ENCODE measurements at places on chromosomes 4 and X.
A peak's percentile ranks its signal among the peaks of the same experiment; 100 is the strongest.

DNA sequence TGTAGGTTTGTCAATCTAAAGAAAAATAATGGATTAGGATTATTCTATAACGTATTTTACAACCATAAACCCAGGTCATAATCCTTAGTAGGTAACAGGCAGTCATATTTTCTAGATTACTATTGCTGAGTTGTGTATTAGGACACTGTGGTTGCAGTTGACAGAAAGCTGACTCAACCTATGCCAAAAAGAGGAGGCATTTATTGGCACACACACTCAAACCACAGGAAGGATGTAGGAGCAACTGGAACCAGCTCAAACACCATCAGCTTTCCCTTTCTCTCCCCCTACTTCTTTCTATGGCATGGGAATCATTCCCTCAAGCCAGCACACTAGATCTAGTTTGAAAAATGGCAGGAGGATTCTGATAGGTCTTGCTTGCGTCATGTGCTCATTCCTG, 136.4 kb upstream of the FAM9C start:
- no peak for DNase-seq

- DNase-seq, result no peak
These were observed 20.6 kb upstream of the MAML3 start for GRCh38 chr4:140174543-140174942.

- DNase-seq, result no peak
These were observed 174.8 kb upstream of the NPY2R start for GRCh38 chr4:155033604-155034003.

GRCh38 chr4:93654211-93654610, 174.3 kb upstream of the ATOH1 start:
- DNase-seq, result no peak

DNA sequence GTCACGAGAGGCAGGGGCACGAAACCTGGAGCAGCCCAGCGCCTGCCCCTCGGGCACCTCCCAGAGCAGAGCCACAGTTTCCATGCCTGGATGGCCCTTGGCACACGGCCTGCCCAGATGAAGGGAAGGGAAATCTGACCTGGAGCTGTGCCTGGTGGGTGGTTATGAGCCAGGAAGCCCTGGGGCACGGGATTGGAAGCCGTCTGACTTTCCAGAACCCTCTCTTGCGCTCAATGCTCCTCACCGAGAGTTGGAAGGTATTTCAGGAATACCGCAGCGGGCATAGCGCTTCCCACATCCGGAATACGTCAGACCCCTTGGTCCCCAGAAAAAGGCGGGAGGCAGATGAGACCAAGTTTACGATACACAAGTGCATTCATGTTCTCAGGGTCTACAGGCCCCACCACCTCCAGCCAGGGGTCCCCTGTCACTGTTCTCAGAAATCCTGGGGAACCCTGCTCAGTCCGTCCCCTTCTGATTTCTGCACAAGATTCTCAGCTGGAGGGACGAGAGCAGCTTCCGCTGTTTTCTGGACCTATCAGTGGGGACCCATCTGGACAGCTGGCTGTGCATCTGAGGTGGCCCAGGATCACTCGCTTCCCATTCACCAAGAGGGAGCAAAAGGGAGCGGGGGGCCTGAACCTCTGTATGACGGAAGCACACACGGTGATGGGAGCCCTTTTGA, 172.9 kb downstream of the AFAP1 start:
- peak; percentile 35 for DNase-seq

DNA sequence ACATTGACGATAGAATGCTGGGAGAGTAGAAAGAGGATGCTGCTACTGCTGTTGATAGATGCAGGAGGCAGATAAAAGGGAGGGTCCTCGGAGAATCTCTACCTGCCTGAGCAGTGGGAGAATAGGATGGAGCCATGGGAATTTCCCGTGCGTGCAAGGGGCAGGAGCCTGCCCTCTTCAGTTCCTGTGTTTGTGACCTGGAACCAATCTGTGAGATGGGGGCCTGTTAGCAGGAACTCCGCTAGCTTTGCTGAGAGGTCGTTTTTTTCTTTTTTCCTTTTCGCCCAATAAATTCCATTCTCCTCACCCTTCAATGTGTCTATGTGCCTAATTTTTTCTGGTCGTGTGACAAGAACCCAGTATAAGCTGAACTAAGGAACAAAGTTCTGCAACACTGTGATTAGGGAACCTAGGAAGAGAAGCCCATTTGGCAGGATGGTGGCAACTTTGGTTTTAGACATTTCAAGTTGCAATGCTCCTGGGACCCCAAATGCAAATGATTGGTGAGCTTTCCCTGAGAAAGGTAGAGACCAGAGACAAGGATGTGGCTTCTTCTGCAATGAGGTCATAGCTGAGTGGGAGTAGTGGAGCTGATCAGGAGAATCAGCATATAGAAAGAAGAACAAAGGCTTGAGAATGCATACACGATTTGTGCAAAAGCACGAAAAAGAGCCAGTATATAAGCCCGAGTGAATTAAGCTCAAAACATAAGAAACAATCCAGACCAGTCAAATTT, 23.9 kb downstream of the SLC39A8 start:
- DNase-seq, result no peak

GRCh38 chr4:88533937-88534750, 10.6 kb upstream of the PYURF start:
- DNase-seq, result peak; percentile 79

DNA sequence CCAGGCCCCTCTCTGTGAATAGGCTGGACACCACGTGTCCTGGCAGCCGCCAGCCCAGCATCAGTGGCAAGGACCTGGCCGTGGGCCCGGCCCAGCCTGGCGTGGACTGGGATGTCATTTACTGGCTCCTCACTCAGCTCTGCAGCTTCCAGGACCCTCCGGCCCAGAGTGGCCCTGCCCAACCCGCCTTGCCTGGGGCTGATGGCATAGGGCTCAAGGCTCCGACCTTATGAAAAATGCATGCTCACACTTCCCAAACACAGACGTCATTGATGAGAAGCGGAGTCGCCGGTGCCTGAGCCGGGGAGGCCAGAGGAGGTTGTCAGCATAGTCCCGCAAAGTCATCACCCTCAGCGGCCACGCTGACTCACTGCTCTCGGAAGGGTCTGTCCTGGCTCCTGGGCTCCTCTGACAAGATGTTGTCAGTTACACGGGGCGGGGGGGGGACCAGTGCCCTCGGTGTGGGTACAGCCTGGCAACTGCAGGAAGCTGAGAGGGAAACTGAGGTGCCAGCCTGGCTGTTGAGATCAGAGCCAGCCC, 14.3 kb downstream of the CFAP99 start:
- DNase-seq, result no peak

- DNase-seq, result no peak
These were observed 139.9 kb downstream of the ZNF518B start for GRCh38 chr4:10317345-10317744.

DNA sequence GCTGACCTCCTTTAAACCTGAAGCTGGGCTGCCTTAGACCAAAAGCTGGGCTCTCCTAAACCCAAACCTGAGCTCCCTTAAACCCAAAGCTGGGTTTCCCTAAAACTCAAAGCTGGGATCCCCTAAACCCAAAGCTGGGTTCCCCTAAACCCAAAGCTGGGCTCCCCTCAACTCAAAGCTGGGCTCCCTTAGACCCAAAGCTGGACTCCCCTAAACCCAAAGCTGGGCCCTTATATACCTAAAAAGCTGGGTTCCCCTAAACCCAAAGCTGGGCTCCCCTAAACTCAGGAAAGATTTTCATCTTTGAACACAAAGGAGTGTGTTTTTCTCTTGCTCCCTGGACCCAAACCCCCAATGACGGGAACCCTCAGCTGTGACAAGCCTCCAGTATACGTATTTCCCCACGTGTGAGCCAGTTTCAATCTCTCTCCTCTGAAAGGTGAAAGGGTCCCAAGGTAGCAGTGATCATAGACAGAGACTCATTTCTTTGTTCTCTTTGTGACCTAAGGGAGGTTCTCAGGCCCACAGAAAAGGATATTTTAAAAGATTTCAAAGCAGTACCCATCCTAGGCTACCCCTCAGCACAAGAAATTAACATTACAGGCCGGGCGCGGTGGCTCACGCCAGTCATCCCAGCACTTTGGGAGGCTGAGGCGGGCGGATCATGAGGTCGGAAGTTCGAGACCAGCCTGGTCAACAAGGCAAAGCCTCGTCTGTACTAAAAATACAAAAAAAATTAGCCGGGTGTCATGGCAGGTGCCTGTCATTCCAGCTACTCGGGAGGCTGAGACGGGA, 31.3 kb upstream of the ASMTL start:
- DNase-seq, result no peak

DNA sequence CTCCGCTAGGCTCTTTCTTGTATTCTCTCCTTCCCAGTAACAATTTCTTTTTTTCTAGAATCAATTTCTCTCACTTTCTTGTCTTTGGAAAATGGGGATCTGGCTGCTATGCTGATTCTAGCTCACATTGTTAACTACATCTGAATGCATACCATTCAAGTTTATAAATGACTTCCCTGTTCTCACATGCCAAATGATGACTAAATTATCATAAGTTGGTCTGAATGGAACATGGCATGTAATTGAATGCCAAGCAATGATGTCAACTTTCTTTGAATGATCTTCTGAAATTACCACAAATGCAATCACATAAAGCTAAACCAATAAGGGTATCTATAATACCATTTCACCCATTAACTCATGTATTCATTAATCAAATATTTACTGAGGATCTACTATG, 2.7 kb upstream of the ITM2A start:
- DNase-seq, result no peak

DNA sequence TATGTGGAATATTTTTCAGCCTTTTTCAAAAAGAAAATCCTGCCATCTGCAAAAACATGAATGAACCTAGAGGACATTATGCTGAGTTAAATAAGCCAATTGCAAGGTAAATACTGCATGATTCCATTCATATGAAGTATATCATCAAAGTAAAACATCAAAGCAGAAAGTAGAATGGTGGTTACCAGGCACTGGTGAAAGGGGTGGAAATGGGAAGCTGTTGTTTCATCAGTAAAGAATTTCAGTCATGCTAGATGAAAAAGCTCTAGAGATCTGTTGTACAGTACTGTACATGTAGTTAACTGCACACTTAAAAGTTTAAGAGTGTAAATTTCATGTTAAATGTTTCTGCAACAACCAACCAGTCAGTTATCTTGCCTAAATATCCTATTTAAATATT, 196.8 kb upstream of the ADGRL3 start:
- no peak for DNase-seq

DNA sequence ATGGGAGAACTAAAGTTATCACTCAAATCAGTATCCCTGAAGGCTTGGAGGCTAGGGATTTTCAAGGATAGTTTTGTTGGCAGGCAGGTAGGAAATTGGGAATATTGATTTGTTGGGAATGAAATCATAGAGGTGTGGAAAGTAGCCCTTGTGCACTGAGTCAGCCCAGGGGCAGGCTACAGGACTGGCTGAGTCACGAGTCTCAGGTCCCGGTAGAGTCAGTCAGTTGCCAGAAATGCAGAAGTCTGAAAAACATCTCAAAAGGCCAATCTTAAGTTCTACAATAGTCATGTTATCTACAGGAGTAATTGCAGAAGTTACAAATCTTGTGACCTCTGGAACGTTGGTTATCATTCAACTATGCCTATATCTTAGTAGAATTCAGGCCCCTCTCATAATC, 153.1 kb downstream of the GC start:
- no peak for DNase-seq

DNA sequence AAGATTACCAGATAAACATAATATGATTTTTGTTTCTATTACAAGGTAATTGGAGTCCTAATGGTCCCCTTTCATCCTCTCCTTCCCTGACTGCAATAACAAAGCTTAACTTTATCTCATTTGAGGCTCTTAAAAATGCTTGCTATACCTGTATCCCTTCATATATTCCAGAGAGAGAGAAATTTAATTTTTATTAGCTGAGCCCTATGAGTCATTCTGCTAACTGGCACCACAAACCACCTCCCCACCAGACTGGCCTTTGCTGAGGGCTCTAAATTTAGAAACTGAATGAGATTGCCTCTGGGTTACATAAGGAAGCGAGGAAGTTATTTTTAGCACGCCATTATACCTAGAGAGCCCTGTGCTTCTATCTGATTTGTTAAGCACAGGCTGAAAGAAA, 27.4 kb downstream of the CBLL2 start:
- peak; percentile 62 for DNase-seq

GRCh38 chr4:1098311-1098925, 14.9 kb downstream of the RNF212 start:
- DNase-seq, result no peak

DNA sequence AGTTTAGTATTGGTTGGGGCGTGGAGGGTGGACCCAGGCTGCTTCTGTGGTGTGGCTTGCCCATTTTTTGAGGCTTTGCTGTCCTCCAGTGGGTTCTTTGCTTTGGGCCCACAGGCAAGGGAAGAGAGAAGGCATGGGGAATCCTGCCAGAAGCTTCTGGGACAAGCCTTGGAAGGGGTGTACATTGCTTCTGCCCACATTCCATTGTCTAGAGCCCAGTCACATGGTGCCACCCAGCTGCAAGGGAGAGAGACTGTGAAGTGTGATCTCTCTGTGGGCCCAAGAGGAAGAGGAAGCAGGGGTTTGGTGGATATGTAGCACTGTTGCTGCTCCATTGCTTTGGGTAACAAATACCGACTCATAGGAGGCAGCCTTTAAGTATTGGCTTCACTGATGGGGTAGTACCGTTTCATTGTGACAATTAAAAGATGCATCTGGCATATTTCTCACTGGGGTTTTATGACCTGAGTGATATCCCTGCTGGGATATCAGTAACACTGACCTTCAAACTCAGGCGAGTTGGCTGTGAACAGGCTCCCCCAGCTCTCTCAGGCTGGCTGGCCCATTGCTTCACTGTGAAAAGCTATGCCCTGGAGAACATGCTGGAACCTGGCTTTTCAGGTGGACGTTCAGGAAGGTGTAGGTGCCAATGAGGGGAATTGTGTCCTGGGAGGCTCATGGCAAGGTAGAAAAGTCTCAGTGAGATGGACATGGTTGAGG, 85.9 kb downstream of the CLDN34 start:
- DNase-seq, result peak; percentile 44

GRCh38 chr4:2762048-2762447, 5.9 kb upstream of the TNIP2 start:
- no peak for DNase-seq

DNA sequence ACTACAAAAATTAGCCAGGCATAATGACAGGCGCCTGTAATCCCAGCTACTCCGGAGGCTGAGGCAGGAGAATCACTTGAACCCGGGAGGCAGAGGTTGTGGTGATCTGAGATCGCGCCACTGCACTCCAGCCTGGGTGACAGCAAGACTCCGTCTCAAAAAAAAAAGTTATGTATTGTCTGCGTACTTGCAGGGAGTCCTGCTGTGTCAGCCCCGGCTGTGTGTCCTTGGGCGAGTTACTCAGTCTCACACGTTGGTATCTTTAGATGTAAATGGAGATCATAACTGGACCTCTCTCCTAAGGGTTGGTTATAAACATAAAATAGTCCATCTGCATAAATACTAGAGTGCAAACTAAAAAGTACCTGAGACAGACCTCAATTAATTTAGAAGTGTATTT, 22.7 kb upstream of the TBC1D14 start:
- no peak for DNase-seq
